ENCODE measurements at places on chromosomes 4 and X. TPM values are rescaled to one million over a fixed set of nuclear protein-coding genes. Genes with fewer than 3 reads are reported as not detected.

IL2 gene
- total RNA-seq: not detected

PNMA6F gene
- not detected for total RNA-seq

ANXA10 gene
- total RNA-seq: not detected

NHS gene
- total RNA-seq: 11.5 TPM

TMSB15C gene
- 3.4 TPM for total RNA-seq

NAA11 gene
- total RNA-seq: not detected

FMR1NB gene
- not detected for total RNA-seq

PGK1 gene
- 222 TPM for total RNA-seq

MAMLD1 gene
- total RNA-seq: 8.8 TPM

P2RY10 gene
- not detected for total RNA-seq

DCLK2 gene
- total RNA-seq: 20.0 TPM

P2RY4 gene
- not detected for total RNA-seq

SMPX gene
- total RNA-seq: not detected

UBA6 gene
- 61.7 TPM for total RNA-seq

GRID2 gene
- total RNA-seq: not detected

CFI gene
- not detected for total RNA-seq

Data from chondrocyte (in vitro differentiated cells).